ENCODE measurements at places on chromosomes 2 and 18.

DNA sequence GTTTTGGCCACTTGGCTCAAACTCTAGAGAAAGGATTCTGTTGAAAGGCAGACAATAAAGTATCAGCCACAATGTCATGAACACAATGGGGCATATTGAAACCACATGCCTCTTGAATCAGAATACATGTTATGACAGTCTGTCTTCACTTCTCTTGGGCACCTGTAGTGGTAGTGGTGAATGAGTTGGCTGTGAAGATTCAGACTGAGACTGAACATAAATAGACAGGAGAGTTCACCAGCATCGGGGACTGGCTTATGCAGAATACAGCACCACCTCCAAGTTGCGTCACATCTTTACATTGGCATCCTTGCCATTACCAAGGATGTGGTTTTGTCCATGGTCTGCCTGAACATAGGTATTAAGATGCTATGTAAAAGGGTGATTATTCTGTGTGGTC is 336.8 kb downstream of the MYCN start:
- DNase-seq = no peak

DNA sequence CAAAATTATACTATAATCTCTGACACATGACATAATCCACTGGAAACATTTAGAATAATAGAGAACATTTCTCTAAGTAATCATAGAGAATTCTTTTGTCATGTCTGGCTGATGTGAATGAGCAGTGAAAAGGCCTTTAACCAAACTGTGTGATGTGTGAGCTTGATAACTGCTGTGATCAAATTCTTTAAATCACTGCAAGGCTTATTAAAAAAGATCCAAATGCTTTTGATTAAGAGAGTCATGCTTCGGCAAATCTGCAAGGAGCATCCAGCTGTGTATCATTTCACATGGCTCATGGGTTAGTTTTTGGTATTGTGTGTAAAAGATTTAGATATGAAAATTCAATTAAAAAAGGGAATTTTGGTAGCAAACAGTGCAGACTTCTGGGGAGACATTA is 58.6 kb upstream of the TFPI start:
- no peak for DNase-seq

- no peak for DNase-seq
Observed at GRCh38 chr2:71385012-71385411, 53.4 kb downstream of the ZNF638 start.

DNA sequence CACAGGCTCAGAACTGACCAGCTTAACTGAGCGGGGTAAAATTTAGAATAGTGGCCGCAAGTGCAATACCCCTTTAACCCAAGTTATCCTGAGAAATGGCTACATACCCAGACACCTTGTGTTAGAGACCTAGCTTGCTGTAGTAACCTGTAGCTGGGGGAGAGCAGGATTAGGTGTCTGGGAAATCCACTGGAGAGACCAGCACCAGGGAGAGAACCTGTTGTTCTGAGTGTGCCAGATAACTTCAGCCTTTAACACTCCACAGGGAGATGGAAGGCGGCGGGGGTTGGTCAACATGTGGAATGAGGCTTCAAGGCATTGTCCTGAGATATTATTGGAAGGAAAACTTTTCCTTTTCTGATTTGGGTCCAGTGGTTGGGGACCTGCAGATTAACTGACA is 356.0 kb downstream of the PTPRM start:
- no peak for DNase-seq

GRCh38 chr2:158366342-158366741 is 90.2 kb downstream of the CCDC148 start:
- no peak for DNase-seq

DNA sequence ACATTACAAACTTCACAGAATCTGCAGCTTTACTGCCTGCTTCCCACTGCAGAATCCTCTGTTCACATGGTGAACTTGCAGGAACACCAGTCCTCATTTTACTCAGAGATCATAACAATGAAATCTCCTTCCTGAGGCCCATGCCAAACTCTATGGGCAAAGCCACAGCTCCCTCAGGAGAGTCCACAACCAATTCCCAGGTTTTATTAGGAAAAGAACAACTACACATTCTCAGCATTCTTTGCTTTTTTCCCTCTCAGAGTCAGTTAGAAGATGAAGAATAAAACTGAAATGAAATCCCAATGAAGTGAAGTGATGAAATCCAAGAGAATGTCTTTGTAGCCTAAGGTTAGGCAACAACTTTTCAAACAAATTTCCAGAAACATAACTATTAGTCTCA is 233.7 kb downstream of the DSEL start:
- no peak for DNase-seq

- no peak for DNase-seq
Observed at GRCh38 chr18:35616074-35616473, 34.5 kb downstream of the GALNT1 start.

DNA sequence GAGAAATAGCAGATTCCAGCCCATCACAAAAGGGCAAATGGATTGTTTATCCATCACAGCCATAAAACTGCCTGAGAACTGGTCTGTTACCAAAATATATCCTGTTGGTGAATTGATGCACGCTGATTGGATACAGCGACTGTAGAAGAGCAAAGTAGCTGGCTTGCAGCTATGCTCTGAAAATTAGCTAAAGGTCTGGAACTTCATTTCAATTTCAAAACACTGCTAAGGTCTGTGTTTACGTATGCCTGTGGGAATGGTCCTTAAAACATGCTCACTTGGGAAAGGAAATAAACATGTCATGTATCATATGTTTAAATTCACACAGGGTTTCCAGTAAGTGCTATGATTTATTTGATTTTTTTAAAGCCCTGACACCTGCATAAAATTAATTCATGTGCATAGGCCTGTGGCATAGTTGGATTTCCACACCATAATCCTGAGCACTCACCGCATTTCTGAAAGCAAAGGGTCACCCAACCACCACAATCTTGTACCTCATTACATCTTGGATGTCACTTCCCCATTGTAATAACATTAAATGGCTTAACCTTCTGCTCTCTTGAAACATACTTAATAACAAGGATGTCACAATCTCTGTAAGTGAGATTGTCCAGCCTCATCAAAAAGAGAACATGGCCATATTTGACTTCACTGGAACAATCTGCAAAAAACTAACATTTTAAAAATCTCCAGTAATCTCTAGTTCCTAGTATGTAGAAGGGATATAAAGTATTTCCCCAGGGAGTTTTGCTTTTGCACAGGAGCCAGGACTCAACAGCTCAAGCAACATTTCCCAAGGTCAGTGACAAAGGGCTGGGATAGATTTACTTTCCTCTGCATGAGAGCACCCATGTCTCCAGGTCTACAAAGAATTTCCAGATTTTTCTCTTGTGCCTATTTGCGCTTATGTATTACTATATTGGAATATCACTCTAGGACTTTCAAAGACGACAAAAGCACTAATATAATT is 109.8 kb downstream of the FARSB start:
- DNase-seq = no peak

- DNase-seq = peak; percentile 89
Observed at GRCh38 chr2:207227062-207227748, 61.5 kb upstream of the KLF7 start.

DNA sequence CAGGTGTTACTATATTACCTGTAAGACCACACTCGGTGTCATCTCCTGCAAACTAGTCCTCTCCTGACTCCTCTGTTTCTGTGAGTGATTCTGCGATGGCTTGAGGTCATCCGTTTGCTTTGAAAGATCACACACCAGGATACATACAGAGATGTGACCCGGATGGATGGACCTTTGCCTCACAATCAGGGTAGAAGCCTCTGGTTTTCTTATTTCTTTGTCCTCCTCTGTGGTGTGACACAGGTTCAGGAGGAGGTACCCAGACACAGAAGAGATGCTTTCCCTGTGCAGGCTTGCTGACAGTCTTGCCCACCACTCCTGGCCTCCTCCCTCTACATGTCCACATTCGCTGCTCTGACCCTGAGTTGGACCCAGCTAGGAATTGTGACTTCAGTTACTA is 34.6 kb downstream of the PSD4 start:
- no peak for DNase-seq

DNA sequence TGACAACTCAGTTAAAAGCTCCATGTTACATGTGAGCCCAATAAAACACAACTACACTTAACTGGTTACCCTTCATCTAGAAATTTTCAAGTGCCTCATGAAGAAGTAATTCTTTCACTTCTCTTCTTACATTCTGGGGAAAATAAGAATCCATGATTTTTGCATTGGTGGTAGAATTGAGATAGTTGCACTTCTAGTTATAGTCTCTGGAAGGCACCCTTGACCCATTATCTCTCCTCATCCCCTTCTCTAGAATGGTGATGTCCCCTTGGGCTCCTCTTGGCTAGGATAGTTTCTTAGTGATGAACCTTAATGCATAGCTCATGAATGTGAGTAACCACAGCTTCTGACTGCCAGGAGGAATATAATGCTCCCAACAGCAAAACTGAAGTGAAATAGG is 3.6 kb downstream of the LGALSL start:
- no peak for DNase-seq

DNA sequence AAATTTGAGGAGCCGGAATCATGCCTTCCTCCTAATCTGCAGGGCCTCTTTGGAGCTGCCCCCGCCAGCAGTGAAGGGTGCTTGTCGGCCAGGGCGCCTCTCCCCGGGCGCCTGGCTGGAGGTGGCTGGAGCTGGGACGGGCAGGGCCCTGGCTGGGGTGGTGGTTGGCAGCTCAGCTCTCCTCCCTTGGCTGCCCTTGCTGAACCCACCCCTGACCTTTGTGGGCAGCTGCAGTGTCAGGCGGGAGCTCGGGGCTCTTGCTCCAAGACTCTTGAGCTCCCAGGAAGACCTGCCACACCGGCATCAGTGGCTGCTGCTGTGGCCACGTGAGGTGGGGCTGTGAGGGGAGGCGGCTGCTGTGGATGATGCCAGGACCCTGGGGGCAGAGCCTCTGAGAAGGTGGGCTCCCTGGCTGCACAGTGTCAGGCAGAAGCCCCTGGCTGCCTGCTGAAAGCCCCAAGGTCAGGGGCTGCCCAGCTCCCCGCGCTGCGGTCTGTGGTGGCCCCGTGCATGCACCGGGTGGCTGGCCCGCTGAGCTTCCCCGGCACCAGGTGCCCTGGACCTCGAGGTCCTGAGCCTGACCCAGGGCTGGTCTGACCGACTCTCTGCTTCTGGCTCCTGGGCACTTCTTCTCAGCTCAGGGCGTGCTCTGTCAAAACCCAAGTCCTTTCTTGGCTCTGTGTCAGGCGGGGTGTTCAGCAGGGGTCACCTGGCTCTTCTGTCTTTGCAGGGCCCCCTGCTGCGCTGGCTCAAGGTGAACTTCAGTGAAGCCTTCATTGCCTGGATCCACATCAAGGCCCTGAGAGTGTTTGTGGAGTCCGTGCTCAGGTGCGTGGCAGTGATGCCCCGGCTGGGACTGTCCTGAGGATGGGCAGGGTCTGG is 34.5 kb downstream of the PDIA6 start:
- no peak for DNase-seq

DNA sequence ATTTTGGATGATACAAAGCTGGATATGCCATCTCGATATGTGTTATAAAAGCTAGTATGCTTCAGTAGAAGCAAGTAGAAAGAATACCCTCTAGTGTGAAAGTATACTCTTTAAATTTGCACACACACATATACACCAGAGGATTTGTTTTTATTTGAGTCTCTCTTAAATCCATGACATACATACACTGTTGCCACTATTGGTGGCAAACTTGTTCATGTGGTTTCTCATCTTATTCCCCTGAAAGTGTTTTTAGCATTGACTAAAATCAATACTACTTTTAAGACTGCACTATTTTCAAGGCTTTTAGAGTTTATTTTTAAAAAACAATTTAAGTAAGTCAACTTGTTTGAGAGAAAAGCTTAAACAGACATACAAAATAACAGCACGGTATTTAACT is 137.4 kb downstream of the IKZF2 start:
- DNase-seq = no peak

- DNase-seq = no peak
Observed at GRCh38 chr2:178101321-178102079, 10.7 kb upstream of the RBM45 start.

GRCh38 chr2:235170536-235171521 is 219.0 kb downstream of the SH3BP4 start:
- DNase-seq = no peak

GRCh38 chr18:60146220-60146960 is 226.2 kb downstream of the MC4R start:
- DNase-seq = no peak

GRCh38 chr2:7618031-7618430 is 700.8 kb downstream of the RNF144A start:
- no peak for DNase-seq

- no peak for DNase-seq
Observed at GRCh38 chr2:234231460-234231859, 181.0 kb downstream of the SPP2 start.

GRCh38 chr2:26537069-26537825 is 59.3 kb upstream of the OTOF start:
- no peak for DNase-seq

GRCh38 chr2:60470340-60470739 is 83.1 kb downstream of the BCL11A start:
- DNase-seq = no peak

GRCh38 chr2:42954227-42954962 is 162.0 kb upstream of the HAAO start:
- no peak for DNase-seq

DNA sequence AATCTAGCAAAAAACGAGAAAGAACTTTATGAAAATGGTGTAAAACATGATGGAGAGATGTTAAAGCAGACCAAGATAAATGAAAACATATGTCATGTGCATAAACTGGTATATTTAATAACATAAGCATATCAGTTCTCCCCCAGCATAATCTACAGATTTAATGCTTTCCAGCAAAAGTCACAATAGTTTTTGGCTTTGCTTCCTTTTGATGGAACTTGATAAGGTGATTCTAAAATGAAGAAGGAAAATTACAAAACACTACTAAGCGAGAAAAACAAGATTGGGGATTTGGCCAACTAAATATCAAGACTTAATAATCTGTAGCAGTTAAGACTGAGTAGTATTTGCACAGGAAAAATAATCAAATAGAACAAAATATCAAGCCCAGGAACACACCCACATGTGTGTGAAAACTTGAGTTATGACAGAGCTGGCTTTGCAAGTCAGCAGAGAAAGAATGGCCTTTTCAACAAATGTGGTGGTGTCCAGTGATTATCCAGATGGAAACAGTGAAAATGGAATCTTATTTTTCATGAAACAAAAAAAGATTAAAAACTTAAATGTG is 83.7 kb upstream of the L3MBTL4 start:
- no peak for DNase-seq

DNA sequence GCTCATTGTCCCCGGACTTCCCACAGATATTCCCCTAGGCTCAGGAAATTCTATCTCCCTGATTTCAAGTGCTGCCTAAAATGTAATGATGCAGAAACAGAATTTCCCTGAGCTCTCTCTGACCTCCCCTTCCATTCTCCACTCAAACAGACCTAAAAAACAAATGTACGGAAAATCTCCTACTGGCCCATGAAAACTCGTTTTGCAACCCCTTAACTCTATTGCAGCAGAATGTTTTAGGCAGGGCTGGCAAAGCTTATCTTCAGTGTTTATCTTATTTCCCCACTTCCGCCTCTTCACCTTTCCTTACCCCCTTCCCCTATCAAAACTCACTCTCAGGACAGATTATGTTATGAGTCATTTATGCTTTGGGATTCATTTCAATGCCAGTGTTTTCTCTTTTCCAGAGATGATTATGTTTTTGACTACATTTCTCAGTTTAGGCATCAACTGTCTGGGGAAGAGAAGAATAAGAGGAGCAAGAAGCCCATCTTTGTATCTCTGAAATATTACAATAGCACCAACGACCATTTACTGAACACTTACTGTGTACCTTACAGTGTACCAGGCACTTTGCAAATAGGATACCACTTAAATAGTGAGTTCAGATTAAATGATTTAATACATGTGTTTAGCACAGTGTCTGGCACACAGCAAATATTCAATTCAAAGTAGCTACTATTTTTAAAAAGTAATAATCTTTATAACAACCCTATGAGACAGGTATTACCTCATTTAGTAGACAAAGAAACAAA is 53.9 kb upstream of the STPG4 start:
- DNase-seq = no peak

All from anterior cingulate cortex (tissue), 58 donors.